RKO (cell line): ENCODE measurements at places on chromosomes 1 and 21.

- DNase-seq, result peak; percentile 34
Measured at GRCh38 chr1:11664336-11665065, 501 bp downstream of the FBXO6 start.

- no peak for DNase-seq
Measured at GRCh38 chr1:173127369-173128307, 76.9 kb upstream of the TNFSF18 start.

DNA sequence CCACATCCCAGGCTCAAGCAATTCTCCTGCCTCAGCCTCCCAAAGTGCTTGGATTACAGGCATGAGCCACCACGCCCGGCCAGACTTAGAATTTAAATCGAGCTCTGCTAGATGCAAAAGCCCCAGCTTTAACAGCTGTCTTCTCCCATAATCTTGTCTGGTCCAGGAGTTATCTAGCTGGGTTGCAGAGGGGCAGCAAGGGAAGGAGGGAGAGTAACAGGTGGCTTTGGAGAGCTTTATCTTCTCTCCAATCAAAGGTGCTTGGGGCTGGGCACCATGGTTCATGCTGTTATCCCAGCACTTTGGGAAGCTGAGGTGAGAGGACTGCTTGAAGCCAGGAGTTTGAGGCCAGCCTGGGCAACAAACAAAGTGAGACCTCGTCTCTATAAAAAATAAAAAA is 3.9 kb downstream of the RHBG start:
- no peak for DNase-seq

- DNase-seq, result no peak
Measured at GRCh38 chr1:53575141-53575954, 116.1 kb downstream of the DMRTB1 start.

- DNase-seq, result no peak
Measured at GRCh38 chr1:226086776-226087175, 24.3 kb downstream of the H3-3A start.

DNA sequence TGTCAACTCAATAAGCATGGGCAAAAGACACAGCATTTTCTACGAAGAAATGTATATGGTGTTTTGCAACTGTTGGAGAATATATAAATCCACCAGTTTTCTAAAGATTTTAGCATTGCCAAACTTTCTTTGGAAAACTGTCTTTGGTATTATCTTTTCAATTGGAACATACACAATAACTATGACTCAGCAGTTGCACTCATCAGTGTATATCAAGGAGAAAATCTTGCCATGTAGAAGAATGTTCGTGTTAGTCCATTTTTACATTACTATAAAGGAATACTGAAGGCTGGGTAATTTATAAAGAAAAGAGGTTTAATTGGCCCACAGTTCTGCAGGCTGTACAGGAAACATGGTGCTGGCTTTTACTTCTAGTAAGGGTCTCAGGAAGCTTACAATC is 41.1 kb downstream of the PRKAA2 start:
- no peak for DNase-seq

DNA sequence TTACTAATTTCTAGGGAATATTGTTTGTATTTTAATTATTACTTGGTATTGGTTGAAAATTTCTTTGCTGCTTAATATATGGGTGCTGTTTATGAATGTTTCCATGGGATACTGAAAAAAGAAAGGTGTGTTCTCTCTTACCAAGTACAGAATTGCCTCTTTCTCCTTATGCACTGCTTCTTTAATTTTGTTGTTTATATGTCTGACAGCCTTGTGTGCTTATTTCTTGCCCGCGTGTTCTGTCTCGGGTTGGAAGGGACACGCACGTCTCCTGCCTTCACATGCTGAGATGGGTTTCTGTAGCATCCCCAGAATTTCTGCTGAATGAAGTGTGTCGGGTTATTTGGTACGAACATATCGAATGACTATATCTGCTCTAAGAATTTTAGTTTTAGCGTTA is 51.1 kb downstream of the AGPAT3 start:
- DNase-seq, result no peak

- DNase-seq, result no peak
Measured at GRCh38 chr1:32848354-32849063, 22.2 kb downstream of the FNDC5 start.

- no peak for DNase-seq
Measured at GRCh38 chr1:159843459-159843858, 16.8 kb downstream of the SLAMF8 start.

DNA sequence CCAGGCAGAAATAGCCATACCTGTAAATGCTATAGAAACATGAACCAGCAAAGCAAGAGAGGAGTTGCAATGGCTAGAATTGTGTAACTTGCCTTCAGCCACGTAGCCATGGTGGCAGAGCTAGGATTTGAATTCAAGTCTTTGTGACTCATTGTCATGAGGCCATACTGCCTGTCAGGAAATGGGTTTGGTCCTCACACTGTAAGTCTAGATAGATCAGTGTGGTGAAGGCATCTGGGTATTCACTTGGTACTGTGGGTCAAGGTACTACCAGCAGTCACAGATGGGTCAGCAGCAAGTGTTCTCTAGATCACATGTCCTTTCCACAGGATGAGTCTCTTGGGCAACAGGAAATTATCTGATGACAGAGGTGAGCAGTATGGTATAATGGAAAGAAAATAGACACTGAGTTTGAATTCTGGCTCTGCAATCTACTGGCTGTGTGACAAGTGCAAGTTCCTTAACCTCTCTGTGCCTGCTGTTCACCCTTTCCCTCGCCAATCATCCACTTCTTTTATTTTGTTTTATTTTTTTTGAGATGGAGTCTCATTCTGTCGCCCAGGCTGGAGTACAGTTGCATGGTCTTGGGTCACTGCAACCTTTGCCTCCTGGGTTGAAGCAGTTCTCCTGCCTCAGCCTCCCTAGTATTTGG is 36.9 kb downstream of the FGGY start:
- DNase-seq, result peak; percentile 2

- DNase-seq, result no peak
Measured at GRCh38 chr1:236526079-236526478, 2.3 kb downstream of the LGALS8 start.

GRCh38 chr1:108913105-108913948 is 36.5 kb downstream of the GPSM2 start:
- DNase-seq, result no peak

- DNase-seq, result peak; percentile 63
Measured at GRCh38 chr1:200258447-200259375, 151.1 kb downstream of the ZNF281 start.

GRCh38 chr1:1181938-1182410 is 8.3 kb downstream of the TTLL10 start:
- no peak for DNase-seq

- no peak for DNase-seq
Measured at GRCh38 chr1:77514921-77515776, 167.3 kb downstream of the ZZZ3 start.

GRCh38 chr1:17739050-17739449 is 16.1 kb upstream of the ACTL8 start:
- DNase-seq, result no peak

DNA sequence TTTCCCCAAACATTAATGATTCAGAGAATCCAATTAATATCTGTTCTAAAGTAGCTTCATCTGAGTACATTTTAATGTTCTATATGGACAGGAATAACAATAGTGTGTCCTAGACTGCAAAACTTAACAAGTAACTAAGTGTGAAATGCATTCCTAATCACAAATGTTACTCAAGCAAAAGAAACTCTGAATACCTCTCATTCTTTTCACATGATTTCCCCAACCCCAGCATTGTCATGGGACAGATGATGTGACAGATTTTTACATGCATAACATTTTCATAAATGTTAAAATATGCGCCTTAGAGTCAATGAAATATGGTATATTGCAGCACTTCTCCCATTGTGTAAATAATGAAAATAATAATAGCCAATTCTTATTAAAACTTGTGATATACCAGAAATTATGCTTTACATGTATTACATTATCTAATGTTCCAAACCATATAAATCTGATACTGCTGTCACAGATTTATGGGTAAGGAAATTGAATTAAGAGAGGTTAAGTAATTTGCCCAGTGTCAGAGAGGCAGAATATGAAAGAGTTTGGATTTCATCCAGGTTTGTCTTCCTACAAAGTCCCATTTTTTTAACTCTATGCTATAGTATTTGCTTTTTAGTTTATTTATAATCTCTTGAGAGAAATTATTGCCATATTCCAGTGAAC is 269.4 kb downstream of the LRRC7 start:
- no peak for DNase-seq

DNA sequence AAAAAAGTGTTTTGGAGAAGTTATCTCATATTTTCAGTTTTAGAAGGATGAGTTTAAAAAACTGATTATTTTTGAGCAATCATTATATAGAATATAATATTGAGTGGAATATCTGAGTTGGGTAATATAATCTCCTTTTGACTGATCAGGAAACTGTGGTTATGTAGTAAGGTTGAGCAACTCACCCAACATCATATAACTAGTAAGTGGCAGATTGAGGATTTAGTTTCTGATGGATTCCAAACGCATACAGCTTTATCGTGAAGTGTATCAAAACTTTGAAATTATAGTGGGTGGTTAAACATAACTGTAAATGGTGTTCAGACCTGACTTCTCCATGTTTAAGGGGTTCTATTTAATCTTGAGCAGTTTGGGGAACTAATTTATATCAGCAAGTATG is 98.6 kb downstream of the OLFM3 start:
- no peak for DNase-seq

DNA sequence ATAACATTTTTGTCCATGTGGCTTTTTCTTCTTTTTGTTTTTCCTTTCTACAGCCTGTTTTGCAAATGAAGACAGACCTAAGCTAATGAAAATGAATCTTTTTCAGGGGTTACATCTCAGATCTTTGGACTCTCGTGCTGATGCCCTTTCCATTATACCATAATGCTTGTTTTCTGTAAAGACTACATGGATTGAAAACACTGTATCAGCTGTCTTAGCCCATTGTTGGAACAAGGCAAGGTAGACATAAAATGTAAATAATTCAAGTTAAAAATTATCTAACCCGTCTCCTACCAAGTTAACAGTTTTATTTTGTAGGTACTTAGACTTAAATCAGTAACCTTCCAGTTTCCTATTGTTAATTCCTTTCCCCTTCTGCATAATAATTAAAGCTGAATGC is 44.9 kb downstream of the RPRD2 start:
- no peak for DNase-seq

DNA sequence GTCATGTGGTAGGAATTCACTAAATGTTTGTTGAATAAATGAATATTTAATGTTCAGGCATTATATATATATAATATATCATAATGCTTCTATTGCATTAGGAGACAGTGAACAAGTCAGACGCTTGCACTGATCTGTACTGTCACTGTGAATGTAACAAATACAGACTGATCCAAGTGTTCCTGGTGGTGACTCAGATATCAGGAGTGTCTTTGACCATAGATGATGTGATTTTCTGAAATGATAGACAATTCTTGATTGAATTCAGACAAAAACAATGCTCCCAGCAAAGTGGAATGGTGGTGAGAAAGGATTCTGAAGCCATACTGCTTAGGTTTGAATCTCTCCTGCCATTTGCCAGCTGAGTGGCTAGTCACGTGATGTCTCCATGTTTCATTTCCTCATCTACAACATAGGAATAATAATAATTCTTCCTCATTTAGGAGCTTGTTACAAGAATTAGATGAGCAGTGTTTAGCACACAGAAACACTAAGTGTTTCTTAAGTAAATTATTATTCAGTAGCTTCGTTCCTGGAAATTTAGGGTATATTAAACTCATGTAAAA is 71.0 kb downstream of the OLFML2B start:
- no peak for DNase-seq

GRCh38 chr1:109399326-109399957 is 1.7 kb upstream of the SORT1 start:
- DNase-seq, result peak; percentile 78

DNA sequence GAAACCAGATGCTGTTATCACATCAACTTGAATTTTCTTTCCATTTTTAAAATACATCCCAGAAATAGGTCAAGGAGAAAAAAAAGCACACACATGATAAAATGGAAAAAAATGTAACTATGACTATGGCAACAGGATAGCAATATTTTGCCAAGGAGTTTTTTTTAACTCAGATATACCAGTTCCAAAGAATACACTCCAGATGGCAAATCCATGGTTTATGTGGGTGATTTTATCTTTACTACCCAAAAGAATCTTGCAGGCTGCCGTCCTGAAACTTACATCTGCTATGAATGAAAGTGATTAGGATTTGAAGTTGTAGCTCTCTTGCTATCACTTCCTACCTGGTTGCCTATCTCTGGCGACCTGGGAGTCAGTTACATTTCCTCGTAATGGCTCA is 91.0 kb upstream of the PLPPR4 start:
- no peak for DNase-seq

DNA sequence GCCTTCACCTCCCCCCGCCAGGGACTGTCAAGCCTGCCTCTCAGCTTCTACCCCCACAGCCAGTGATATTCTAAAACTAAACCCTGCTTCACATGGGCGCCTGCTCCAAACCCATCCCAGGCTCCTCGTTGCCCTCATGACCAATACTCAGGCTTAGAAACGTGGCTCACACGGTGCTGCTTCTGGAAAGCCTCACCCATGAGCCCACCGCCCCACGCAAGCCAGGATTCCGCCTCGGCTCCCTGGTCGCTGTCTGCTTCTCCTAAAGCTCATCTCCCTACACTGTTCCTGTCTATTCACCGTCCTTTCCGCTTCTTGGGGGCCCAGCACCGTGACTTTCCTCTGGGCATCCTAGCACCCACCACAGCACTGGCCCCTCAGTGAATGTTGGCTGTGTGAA is 72.5 kb downstream of the NID1 start:
- DNase-seq, result no peak

- no peak for DNase-seq
Measured at GRCh38 chr21:46063227-46063626, 34.7 kb upstream of the COL6A2 start.

DNA sequence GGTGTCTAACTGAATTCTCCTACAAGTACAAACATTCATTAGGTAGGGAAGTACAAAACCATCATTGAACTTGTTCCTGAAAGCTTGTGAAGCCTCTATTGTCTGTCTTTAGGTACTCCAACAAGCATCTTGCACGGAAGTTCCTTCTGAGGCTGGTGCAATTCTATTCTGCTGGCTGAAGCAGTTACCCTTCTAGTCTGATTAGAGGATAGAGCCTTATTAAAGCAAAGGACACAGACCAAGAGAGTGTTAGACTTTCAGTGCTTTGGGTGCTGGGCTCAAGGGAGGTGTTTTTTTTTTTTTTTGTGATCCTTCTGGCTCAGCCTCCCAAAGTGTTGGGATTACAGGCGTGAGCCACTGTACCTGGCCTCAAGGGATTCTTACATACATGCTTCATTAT is 43.8 kb downstream of the HHAT start:
- no peak for DNase-seq
